HFFc6 (cell line): ENCODE measurements at places on chromosomes 4 and X. TPM values are rescaled to one million over a fixed set of nuclear protein-coding genes. Genes with fewer than 3 reads are reported as not detected.

Gene ATP1B4
- total RNA-seq, result not detected in 3 replicates

Gene CLDN2
- total RNA-seq, result not detected in 2 replicates

Gene COL4A6
- 0.10 to 0.15 TPM (median 0.15 TPM) in 3 replicates for total RNA-seq

Gene LEF1
- total RNA-seq, result 0.26 TPM in 1 of 3 replicates, not detected in the others

Gene YIPF7
- total RNA-seq, result not detected in 3 replicates

Gene SYP
- 0.11 to 0.27 TPM (median 0.18 TPM) in 3 replicates for total RNA-seq

Gene ARHGAP6
- total RNA-seq, result 0.65 to 0.94 TPM (median 0.89 TPM) in 3 replicates

Gene TMEM33
- total RNA-seq, result 48.7 and 56.4 TPM in 2 replicates

Gene MRFAP1L1
- 34.8 to 41.0 TPM (median 40.4 TPM) in 3 replicates for total RNA-seq

Gene NAA15
- 66.7 and 72.0 TPM in 2 replicates for total RNA-seq

Gene DCAF12L2
- total RNA-seq, result not detected in 3 replicates

Gene FAM90A26
- total RNA-seq, result not detected in 3 replicates

Gene EGFL6
- total RNA-seq, result not detected in 3 replicates

Gene MAGEA11
- 0.23 TPM in 1 of 3 replicates, not detected in the others for total RNA-seq

Gene GSX2
- total RNA-seq, result not detected in 3 replicates
